ENCODE measurements at places on chromosomes 4 and X.

DNA sequence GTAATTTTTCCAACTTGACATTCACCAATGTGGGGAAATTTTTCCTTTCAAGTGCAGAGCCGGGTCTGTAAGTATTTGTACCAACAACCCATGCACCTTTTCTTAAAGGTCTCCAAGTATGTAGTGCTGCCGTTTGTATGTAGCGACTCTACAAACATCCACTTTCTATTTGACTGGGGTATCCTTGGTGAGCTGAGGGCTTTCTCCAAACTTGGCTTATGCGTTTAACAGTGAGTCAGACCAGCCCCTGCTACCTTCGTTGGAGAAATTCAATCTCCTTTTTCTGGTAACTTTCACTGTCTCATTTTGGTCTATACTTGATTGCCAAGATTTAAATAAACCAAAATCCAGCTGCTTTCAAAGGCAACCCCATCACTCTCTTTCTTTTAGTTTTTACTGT is 34.9 kb downstream of the MGST2 start:
- DNase-seq: no peak

- DNase-seq: no peak
Measured at GRCh38 chr4:1491328-1492141, 85.3 kb upstream of the NKX1-1 start.

DNA sequence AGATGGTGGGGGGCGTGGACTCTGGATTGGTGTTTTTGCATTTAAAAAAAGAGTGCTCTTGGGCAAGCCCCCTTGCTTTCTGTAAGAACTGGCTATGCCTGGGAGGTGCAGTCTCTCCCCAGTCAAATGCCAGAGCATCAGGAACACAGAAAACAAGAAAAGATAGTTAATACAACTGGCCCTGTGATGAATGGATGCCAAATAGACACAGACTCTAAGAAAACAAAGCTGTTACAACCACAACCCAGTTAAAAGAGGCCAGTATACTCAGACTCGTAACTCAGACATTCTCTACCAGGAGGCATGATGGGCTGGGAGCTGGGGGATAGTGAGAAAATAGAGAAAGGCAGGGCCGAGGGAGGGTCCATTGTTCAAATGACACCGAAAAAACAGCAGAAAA is 32.5 kb upstream of the C1QTNF7 start:
- no peak for DNase-seq

DNA sequence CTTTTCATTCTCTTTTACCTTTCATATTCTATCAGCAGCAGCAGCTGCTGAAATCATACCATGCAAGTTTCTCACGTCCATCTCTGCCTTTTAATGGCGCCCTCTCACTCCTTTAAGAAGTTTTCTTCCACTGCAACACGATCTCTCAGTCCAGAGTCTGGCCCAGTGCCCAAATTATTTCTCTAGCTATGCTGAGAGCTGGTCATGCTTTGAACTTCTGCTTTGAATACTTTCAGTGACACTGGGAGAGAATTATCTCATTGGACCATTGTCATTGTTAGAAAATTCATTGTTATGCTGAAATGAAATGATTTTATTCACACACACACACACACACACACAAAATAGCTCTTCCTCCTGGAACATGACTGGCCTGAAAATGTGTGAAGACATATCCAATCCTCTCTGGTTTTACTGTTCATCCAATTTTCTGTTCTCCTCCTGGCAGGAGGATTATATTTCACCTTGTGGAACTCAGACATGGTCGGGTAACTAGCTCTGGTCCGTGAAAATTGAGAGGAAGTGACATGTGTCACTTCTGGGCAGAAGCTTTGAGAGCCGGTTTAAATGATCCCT is 1.3 kb upstream of the PDHA1 start:
- DNase-seq: no peak

DNA sequence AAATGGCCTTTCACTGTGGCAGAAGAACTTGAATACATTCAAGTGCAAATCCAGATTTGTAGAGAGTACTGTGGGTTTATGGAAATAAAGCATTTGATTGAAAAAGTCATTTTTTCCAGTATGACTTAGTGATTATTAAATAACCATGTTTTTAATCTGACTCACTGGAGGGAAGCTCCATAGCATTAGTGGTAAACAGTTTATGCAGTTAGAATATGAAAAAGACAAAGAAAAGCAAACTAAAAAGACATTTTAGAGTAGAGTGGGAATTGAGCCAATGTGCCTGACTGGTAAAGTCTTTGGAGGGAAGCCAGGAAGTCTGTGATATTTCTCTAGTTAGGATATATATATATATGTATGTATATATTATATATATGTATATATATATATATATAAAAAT is 53.4 kb downstream of the FAT4 start:
- no peak for DNase-seq

DNA sequence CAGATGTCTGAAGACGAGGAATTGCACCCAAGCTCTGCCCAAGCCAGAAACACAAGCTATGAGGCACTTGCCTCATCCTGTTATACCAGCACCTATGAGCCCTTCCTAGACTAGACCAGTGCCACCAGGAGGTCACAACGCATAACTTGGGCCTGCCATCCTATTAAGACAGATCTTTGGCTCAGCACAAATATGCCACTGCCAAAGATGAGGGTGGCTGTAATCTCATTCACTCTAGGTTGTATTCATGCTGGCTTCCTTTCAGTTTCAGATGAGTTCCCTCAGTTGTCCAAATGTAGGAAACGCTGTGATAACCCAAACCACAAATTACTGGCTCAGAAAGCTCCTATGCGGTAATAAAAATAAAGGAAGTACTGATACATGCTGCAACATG is 76.5 kb upstream of the CITED1 start:
- no peak for DNase-seq

DNA sequence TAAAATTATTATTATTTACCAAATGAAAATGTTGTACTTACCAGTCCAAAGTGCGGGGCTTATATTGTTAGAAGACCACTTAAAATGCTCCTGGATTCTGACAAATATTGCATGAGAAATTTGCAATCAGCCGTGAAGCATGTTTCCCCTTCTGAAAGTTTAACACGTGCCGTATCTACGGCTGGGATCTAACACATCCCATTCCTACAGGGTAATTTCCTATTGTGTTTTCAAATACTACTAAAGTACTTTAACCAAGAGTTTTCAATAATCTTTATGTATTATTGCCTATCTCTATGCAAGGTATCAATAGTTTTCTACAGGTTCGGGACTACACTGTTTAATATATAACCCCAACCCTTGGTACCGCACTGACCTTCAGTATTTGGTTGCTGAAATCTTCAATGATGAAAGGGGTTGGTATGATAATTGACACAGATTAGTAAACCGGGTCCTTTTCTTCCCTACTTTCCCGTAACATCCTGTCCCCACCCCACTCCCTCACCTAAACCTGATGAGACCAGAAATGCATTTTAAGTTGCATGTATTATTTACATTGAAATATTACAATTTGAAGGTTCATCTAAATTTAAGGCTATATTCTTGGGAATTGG is 795 bp upstream of the BRWD3 start:
- DNase-seq: no peak

DNA sequence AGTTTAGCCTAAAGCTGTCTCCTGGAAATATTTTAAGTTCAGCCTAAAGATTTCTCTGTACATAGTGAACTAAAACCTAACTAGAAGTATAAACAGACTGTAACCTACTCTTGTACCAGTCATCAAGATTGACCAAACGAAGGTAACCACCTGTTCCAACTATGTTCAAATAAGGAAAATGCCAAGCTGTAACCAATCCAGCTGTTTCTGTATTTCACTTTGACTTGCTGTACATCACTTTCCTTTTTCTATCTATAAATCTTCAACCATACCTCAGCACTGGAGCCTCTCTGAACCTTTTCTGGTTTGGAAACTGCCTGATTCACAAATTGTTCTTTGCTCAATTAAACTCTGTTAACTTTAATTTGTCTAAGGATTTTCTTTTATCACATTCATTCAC is 3.1 kb upstream of the CYSLTR1 start:
- DNase-seq: no peak

DNA sequence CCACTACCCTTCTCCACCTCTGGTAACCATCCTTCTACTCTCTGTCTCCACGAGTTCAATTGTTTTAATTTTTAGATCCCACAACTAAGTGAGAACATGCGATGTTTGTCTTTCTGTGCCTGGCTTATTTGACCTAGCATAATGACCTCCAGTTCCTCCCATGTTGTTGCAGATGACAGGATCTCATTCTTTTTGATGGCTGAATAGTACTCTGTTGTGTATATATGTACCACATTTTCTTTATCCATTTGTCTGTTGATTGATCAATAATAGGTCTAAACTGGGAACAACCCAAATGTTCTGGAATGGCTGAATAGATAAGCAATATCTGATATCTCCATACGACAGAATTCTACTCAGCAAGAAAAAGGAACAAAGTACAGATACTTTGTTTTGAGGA is 67.2 kb downstream of the DIPK2B start:
- no peak for DNase-seq

- no peak for DNase-seq
Measured at GRCh38 chr4:33661636-33662035, 2582.7 kb downstream of the ARAP2 start.

DNA sequence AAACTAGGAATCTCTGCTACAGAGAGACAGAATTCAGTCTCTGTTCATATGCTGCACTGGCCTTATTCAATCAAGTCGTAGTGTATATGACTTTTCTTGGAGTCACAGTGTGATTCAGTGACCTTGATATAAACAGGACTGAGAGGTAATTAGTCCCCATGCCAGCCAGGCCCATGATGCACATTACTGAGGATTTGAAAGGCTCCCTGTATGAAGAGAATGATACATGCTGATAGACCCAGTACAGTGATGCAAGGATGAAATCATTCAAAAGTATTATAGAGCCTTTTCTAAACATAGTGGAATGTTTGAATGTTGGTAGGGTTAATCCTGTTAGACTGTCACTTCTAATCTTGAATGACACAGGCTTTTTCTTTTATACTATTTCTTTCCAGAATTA is 34.1 kb downstream of the ANXA3 start:
- DNase-seq: no peak

DNA sequence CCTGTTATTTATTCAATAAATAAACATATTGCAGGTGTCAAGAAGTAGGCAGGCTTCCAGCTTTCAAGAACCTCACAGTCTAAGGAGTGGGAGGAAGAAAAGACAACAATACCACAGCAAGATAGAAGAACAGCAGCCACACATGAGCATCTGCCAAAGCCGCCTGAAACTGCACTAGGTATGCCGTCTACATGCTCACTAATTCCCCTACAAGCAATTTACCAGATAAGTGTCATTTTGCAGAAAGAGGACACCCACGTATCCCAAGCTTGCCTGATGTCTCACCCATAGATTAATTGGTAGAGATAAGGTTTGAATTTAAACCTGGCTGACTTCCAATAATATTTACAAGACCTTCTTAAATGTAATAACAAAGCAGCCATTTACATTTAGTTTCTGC is 439.4 kb upstream of the CPEB2 start:
- no peak for DNase-seq

DNA sequence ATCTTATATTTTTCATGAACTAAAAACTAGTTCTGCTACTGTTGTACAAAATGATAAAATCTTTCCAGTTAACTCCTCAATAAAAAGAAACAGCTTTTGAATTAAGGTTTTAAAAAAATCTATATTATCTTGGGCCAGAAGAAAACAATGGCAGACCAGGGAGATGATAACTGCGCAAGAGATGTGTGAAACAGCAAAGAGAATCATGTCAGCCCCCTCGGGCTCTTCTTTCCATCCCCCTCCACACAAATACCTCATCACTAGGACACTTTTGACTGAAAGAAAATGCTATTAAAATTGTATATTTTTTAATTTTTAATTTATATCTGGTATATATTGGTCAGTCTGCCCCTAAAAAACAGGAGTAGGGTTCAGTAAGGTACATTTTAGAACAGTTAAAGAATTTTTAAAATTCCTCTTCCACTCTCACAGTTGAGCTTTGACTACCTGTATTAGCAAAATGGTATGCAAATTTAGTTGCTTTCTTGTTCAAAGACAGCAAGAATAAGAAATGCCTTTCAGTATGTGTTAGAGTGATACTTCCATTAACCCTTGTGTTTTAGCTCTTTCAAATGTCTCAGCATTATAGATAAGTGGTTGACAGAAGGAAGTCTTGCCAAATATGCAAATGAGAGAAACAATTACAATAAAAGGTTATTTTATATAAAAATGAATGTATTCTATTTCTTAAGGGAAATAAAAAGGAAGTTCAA is 36.4 kb upstream of the LCORL start:
- no peak for DNase-seq

DNA sequence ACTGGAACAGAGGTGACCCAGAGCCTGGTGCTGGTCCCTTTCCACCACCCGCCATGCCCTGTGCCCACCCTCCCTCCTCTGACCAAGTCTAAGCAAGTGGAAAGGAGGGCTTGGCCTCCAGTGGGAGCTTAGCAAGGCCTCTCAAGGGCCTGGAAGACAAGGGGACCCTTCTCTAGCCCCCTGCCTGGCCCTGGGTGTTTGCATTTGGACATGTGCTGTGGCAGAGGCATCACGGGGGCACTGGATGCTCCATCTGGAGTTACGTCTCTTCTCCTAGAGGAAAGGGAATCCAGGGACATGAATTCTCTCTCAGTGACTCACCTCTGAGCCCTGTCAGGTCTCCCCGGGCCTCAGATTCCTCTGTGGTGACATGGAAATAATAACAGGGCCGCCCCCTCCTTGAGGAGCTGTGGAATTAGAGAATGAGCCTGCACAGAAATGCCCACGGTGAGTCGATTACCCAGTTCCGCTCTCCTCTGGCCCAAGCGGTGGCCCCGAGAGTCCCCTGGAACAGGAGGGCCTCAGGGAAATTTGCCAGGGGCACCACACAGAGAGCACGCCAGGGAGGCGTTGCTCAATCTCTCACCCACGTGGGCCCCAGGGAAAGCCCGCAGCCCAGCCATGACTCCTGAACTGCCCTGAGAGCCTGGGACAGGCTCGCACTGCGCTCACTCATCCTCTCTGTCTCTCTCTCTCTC is 189.6 kb downstream of the BCOR start:
- DNase-seq: no peak

DNA sequence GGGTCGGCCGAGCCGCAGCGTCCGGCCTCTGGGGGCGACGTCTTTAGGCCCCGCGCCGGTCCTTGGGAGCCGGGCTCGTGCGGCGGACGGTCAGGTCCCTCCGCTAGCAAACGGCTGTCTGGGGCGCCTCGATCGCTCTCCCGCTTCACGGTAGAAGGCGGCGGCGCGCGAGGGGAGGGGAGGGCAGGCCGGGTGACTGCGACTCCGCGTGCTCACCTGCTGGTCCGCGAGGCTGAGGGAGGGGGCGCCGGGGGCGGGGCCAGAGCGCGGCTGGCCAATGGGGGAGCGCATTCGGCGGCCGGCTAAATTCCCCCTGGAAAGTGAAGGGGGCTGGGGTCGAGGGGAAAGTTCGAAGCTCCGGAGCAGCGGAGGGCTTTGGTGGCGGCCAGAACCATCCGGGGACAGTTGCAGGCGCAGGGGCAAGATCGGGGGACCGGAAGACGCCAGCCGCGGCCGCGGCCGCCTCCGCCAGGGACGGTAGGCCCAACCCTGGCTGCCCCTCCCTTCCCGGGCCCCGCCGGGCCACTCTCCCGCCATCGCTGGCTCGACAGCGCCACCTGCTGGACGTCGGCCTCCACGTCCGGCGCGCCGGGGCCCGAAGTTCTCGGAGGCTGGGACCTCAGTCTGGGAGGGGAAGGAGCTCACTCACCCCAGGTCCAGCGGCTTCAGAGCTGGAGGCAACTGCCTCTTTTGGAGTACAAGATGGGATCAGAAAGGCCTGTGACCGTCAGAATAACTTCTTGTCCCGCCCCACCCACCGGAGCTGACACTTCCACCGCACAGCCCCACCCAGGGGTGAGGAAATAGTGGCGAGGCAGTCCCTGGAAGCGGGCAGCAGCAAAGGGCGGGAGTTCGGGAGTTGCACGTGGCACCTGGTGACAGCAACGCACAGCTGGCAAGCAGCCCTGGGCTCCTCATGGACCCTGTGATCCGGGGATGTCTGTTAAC is 49.9 kb downstream of the ELF4 start:
- peak; percentile 10 for DNase-seq

GRCh38 chr4:53441564-53441963 is 64.1 kb downstream of the FIP1L1 start:
- DNase-seq: no peak
